ENCODE measurements at places on chromosomes 4 and X. TPM values are rescaled to one million over a fixed set of nuclear protein-coding genes. Genes with fewer than 3 reads are reported as not detected.

- no peaks in the 10 kb centered on the region for H3K27me3 ChIP-seq
- no peak overlapping the region for H3K4me3 ChIP-seq
- no peaks in the 10 kb centered on the region for H3K36me3 ChIP-seq
- peak overlapping the region; percentile 72 for H3K27ac ChIP-seq
These were observed 10.7 kb downstream of the LIAS start for GRCh38 chr4:39469429-39470077.

DNA sequence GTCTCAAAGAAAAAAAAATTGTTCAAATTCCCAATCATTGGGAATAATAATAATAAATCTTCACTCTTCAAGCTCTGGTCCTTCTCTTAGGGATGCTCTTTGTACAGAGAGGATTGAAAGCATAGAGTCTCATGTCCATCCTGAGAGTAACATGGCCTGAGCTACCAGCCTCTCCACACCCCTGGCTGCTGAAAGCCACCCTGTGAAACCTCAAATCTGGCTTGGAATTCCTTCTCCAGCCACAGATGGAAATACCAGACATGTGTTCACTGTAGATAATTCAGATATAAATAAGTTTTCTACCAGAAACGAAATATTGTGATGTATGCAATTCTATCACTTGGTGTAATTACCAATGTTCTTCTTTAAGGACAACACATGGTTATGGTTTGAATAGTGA, 140.6 kb downstream of the ARSF start:
- no peaks in the 10 kb centered on the region for H3K4me1 ChIP-seq
- no peaks in the 10 kb centered on the region for H3K36me3 ChIP-seq
- no peak overlapping the region for H3K27ac ChIP-seq
- DNase-seq, result no peak

- no peaks in the 10 kb centered on the region for H3K4me1 ChIP-seq
- H3K36me3 ChIP-seq, result no peaks in the 10 kb centered on the region
- DNase-seq, result no peak
- H3K27ac ChIP-seq, result no peak overlapping the region
- H3K27me3 ChIP-seq, result no peaks in the 10 kb centered on the region
These were observed 48.5 kb upstream of the MYOZ2 start for GRCh38 chr4:119087121-119087520.

- DNase-seq, result no peak
- no peaks in the 10 kb centered on the region for H3K36me3 ChIP-seq
- no peak overlapping the region for H3K4me3 ChIP-seq
- no peaks in the 10 kb centered on the region for H3K27me3 ChIP-seq
- H3K4me1 ChIP-seq, result no peaks in the 10 kb centered on the region
These were observed 27.4 kb downstream of the CASP6 start for GRCh38 chr4:109675843-109676242.

- no peaks in the 10 kb centered on the region for H3K27me3 ChIP-seq
- no peaks in the 10 kb centered on the region for H3K36me3 ChIP-seq
- DNase-seq, result no peak
- no peak overlapping the region for H3K4me3 ChIP-seq
- H3K4me1 ChIP-seq, result no peaks in the 10 kb centered on the region
These were observed 514.5 kb upstream of the SMIM31 start for GRCh38 chr4:164239433-164239832.

DNA sequence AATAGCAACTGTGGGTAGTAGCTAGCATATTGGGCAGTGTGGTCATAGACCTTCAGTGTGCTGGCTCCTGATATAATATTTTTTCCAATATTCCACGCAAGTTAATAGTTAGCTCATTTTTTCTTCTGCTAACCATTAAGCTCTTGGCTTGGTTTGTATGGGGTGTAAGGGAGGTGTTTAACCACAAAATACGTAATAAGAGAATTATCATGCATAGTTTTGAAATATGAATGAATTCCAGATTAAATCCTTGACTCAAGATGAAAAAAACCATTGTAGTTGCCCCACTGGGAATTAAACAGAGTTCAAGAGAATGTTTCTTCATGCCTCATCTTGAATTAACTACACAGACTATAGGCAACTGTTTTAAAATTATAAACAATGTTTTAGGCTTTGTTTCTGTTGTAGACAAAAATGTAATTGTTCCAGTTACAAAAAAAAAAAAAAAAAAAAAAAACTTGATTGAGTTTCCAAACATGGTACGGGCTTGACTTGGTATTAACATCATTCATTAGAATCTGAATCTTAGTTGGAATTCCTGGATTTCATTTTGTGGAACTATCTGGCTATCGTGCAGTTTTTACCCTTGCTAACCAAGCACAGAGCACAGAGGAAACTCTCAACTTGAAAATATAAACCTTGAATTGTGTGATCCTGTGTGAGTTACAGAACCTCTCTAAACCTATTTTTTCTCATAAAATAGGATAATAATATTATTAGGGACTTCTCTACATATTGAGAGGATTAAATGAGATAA, 28.4 kb downstream of the CXCL1 start:
- H3K4me1 ChIP-seq, result no peaks in the 10 kb centered on the region
- no peak overlapping the region for H3K4me3 ChIP-seq
- no peaks in the 10 kb centered on the region for H3K36me3 ChIP-seq
- no peak overlapping the region for H3K27ac ChIP-seq
- no peak for DNase-seq

GRCh38 chrX:872090-872489, 241.5 kb downstream of the SHOX start:
- no peaks in the 10 kb centered on the region for H3K4me1 ChIP-seq
- H3K27me3 ChIP-seq, result no peaks in the 10 kb centered on the region
- no peaks in the 10 kb centered on the region for H3K36me3 ChIP-seq
- H3K4me3 ChIP-seq, result no peak overlapping the region

The FGFBP1 gene
- total RNA-seq, result not detected

The CFI gene
- total RNA-seq, result 15.8 TPM
